ENCODE measurements at places on chromosomes 3 and 15.

GRCh38 chr3:167705840-167706239 lies 28.9 kb downstream of the PDCD10 start:
- DNase-seq, result no peak

GRCh38 chr15:100334456-100334855 lies 7.3 kb downstream of the ADAMTS17 start:
- DNase-seq, result no peak

- no peak for DNase-seq
Observed at GRCh38 chr3:70281663-70282062, 30.8 kb downstream of the MDFIC2 start.

DNA sequence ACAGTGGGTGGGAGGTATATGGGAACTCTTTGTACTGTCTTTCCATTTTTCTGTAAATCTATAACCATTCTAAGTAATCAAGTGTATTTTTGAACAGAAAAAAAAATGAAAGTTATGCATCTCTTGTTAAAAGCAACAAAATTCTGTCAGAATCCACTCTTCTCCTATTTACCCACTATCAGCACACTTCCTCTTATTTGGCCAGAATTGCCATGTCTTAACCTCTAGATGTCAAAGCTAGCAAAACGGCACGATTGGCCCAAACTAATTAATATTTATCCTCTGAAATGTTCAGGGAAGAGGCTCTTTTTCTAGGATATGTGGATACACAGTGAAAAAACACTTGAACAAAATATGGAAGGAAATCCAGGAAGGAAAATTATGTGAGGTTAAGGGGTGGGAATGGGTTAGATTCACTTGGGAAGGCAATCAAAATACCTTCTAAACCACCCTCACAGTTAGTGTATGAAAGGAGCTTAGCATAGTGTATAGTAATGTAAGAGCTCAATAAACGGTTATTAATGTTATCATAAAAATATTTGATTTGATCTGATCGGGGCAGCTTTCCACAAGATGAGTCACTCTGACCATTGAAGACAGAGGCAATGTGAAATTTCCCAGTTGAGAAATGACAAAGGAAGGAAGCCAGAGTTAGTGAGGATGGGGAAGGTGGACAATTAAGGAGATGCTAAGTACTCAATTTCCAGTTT lies 20.1 kb upstream of the TGFBR2 start:
- DNase-seq, result no peak

DNA sequence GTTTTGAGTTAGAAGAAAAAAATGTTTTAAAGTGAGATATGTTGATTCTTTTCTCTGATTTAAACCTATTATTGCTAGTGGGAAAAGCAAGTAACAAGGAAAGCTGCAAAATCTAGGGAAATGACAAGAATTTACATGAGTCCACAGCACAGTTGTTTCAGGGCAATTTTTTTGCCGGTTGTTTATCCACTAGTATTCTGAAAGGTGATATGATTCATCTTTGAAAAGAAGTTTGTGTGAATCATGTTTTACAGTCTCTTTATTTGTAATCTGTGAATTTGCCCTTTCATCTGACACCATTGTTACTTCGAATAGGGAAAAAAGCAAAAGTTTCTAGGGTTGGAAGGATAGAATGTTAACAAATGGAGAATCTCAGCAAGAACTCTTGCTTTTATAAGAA lies 894.7 kb downstream of the OTOL1 start:
- DNase-seq, result no peak

Measured in umbilical cord (tissue), 2 donors.